Muscle of arm (tissue), 14 donors: ENCODE measurements at places on chromosomes 1 and 21.

GRCh38 chr21:36246080-36246631 lies 73.8 kb upstream of the MORC3 start:
- DNase-seq = no peak

DNA sequence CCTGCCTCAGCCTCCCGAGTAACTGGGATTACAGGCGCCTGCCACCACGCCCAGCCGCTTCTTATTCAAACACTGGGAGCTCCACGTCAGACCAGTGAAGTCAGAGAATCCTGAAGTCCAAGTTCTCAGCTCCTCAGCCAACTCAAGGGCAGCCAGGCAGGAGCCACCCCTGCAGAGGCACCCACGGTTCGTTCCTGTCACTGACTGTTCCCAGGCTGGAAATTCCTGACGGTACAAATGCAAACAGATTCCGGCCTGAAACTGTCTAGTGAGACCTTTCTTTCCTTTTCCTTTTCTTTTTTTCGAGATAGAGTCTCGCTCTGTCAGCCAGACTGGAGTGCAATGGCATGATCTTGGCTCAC lies 11.7 kb downstream of the SLC35E2B start:
- DNase-seq = no peak

DNA sequence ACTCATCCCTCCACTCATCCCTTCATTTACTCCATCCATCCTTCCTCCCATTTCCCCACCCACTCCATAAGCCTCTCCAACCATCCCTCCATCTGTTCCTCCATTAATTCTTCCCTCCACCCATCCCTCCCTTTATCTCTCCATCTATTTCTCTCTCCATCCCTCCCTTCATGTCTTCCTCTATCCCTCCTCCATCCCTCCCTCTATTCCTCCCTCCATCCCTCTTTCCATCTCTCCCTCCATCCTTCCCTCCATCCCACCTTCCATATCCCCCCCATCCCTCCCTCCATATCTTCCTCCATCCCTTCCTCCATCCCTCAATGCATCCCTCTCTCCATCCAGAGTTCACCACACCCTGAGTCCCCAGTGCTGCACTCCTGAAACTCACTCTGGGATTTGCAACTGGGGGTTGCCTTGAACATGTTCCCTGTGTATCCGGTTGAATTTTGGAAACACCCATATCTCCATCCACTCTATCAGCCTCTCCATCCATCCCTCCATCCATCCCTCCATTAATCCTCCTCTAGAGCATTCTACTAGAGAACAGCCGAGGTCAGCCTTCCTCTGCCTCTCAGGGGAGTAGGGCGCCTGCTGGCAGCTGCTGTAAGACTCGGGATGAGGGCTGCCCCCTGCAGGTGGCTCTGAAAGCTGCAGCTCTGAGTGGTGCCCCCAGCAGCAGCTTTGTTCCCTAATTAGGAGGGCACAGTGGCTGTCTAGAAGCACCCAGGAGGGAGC lies 39.4 kb downstream of the ABCG1 start:
- no peak for DNase-seq

- DNase-seq = no peak
These were observed 79.5 kb downstream of the NR5A2 start for GRCh38 chr1:200107004-200107470.

DNA sequence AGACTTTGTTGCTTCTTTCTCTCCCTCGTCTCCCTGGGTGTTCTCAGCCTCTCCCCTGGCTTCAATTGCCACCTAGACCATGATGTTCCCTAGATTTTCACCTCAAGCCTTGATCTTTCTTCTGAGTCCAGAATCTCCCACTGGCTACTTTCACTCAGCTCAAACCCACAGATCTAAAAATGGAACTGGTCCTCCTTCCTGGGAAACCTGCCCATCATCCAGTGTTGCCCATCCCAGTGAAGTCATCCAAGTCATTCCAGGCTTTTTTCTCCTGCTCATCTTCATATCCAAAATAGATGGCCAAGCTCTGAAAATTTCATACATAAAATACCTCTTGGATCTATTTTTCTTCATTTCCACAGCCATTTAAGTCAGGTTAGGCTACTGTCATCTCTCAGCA lies 347.4 kb downstream of the KCNH1 start:
- DNase-seq = no peak

DNA sequence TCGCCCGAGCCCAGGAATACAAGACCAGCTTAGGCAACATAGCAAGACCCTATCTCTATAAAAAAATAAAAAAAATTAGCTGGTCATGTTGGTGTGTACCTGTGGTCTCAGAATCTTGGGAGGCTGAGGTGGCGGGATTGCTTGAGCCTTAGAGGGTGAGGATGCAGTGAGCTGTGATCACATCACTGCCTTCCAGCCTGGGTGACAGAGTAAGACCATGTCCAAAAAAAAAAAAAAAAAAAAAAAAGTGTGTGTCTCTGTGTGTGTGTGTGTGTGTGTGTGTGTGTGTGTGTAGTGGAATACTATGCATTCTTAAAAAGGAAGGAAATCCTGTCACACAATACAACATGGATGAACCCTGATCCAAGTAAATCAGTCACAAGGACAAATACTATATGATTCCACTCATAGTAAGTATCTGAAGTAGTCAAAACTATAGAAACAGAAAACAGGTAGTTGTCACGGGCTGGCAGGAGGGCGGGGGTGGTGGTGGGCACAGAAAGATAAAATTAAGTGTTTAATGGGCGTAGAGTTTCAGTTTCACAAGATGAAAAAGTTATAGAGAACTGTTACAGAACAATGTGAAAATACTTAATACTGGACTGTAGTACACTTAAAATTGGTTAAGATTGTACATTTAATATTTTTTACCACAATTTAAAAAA lies 47.8 kb downstream of the SELENOF start:
- no peak for DNase-seq

GRCh38 chr1:41666981-41667631 lies 182.6 kb upstream of the EDN2 start:
- DNase-seq = no peak

GRCh38 chr1:166007176-166007575 lies 159.6 kb downstream of the FAM78B start:
- no peak for DNase-seq

GRCh38 chr1:52402860-52403240 lies 1.4 kb downstream of the ORC1 start:
- no peak for DNase-seq

DNA sequence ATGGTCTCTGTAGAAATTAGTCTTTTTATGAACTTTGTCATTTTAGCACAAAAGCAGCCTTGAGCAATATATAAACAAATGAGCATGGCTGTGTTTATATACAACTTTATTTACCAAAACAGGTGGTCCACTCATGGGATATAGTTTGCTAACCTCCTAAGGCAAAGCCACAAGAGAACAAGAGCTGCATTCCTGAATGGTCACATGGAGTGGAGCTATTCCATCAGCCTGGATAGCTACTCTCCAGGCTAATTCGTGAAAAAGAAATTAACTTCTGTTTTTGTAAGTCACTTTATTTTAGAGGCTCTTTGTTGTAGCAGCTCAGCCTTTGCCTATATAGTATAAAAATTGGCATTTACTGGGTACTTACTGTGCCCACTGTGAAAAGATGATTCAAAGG lies 163.3 kb upstream of the FAM78B start:
- DNase-seq = no peak

- no peak for DNase-seq
These were observed 12.7 kb downstream of the TBX19 start for GRCh38 chr1:168293356-168293755.

DNA sequence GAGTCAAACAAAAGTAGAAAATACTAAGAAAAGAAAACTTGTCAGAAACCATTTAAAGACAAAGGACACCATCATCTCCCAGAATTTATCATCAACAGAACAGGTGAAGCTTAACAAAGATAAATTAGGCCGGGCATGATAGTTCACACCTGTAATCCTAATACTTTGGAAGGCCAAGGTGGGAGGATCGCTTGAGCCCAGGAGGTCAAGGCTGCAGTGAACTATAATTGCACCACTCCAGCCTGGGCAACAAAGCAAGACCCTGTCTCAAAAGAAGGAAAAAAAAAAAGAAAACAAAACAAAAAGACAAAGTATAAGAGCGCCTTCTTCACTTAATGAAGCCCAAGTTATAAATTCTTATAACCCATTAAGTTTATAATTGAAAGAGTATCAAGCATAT lies 25.6 kb downstream of the RERE start:
- DNase-seq = no peak

GRCh38 chr1:191162762-191163161 lies 685.1 kb upstream of the BRINP3 start:
- DNase-seq = no peak

DNA sequence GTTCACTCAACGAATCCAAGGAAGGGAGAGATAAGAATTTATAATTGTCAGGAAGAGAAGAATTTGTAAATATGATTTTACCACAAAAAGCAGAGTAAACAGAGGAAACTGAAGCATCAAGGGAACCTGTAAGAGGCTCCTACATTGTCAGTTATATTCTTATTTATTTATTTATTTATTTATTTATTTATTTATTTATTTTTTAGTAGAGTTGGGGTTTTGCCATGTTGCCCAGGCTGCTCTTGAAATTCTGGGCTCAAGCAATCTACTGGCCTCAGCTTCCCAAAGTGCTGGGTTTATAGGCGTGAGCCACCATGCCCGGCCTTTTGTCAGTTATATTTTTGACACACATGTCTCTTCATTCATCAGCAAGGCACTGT lies 47.1 kb downstream of the FCRL3 start:
- DNase-seq = no peak

- no peak for DNase-seq
These were observed 607 bp downstream of the BTG3 start for GRCh38 chr21:17612023-17612564.

- DNase-seq = no peak
These were observed 5.6 kb downstream of the PLEKHN1 start for GRCh38 chr1:971751-972506.

DNA sequence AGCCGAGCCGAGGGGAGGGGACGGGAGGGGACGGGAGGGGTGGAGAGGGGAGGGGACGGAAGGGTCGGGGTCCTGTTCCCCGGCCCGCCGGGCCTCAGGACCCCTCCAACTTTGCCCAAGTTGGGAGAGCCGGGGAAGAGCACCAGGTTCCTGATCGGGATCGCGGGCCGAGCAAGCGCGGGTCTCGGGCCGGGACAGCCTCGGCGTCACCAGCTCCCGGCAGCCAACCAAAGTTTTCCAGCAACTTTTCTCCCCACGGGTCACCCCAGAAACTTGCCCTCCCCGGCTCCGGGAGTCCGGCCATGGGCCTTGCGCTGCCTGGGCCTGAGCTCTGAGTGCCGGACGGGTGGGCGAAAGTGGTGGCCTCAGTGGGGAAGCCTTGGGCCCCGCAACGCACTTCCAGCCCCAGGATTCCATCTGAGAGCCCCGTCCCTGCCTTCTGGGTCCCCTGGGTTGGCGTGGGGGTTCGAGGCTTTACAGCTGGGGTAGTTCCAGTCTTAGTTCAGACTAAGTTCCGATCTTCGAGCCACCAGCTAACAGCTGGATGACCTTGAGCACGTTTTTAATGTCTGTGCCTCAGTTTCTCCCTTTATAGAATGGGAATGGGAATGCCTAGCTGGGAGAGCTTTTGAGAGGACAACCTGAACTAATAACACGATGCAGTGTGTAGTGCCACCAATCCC lies 458 bp downstream of the ZC3H12A start:
- no peak for DNase-seq

DNA sequence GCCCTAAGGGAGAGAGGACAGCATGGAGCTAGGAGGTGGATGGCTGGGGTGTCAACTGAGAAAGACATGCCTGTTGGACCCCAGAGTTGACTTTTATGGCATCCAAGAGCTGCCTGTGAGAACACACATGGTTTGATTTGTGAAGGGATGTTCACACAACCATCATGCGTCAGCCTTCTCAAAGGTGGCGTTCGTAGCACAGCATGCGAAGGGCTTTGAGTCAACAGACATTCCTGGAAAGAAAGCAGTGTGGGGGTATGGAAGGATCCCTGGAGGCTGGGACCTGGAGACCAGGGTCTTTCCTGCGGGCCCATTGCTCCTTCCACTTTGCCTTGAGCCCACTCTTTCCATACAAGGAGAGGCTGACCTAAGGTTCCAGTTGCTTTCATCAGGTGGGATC lies 6.4 kb upstream of the WNT3A start:
- no peak for DNase-seq

DNA sequence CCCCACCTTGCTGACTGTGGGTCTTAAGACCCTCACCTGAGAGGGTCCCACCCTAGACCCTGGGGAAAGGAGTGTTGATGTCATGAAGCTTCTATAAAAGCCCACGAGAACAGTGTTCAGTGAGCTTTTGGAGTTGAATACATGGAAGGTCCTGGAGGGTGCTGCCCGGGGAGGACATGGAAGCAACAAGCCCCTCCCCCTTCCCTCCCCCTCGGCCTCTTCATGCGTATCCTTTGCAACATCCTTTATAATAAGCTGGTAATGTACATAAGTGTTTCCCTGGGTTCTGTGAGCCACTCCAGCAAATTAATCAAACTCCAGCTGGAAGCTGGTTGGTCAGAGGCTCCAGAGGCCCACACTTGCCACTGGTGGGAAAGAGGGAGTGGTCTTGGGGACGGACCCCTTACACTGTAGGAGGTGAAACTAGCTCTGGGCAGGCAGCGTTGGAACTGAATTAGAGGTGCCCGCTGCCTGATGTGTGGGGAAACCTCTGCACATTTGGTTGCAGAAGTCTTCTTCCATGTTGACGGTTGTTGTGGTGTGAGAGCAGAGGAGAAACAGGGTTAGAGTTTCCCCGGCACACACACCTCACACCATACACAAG lies 14.7 kb upstream of the COL6A1 start:
- no peak for DNase-seq

DNA sequence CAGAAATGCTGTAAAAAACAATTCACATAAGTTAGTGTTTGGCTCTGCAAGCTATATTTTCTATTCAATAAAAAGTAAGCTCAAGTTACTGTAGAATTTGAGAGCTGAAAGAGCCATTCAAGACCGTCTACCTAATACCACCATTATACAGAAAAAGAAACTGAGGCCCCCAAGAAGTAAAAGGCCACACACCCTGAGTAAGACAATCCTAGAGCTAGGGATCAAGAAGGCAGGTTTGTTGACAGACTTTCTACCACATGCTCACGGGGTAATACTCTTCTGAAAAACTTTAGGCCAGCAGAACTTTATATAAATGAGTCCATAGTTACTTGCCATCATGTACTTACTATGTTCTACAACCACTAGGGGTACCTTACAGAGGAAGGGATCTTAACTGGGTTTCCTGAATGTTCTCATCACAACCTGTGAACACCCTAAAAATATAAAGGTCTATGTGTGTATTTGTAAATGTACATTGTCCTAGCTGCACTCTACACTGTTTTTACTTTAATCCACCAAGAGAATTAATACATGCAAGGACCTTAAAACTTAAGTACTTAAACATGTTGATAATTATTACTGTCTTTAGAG lies 2.7 kb downstream of the PSMG1 start:
- DNase-seq = no peak

DNA sequence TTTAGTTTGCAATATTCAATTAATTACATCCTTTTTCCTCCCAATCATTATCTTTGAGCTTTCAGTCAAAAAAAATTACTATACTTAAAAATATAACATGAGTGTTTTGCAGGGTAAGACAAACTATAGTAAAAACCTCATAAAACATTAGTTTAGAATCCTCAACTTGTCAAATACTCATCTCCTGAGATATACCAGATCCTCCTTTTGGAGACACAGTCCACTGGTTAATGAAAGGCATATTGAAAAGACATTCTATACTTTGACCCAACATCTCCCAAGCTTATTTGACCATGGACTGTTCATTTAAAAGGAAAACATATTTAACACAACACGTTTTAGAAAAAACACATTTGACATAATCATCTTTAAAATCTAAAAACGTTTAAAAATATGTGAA lies 52.8 kb downstream of the NRIP1 start:
- no peak for DNase-seq

GRCh38 chr1:182121787-182122186 lies 60.3 kb upstream of the ZNF648 start:
- no peak for DNase-seq

GRCh38 chr1:236888903-236889302 lies 93.8 kb downstream of the MTR start:
- DNase-seq = no peak

GRCh38 chr1:19074361-19074901 lies 118.0 kb upstream of the IFFO2 start:
- no peak for DNase-seq
